ENCODE measurements at places on chromosomes 2 and 18.
A peak's percentile ranks its signal among the peaks of the same experiment; 100 is the strongest.

- DNase-seq, result no peak
Observed at GRCh38 chr2:38243186-38243880, 133.7 kb downstream of the ATL2 start.

- no peak for DNase-seq
Observed at GRCh38 chr2:20478961-20479360, 32.1 kb downstream of the RHOB start.

DNA sequence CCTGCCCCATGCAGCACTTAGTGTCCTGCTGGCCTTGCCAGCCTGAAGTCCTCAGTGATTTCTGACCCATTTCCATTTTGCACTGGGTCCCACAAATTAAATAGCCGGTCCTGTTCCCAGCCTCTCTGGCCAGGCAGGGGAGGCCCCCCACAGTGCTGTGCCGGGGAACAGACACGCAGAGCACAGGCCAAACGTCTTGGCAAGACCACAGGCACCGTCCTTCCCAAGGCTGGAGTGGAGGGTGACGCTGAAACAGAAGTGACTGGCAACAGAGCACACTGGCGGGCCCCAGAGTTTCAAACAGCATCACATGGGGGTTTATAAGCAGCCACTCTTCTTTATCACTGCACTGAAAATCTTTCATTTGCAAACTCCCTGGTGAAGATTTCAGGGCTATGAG lies 52.2 kb downstream of the EDAR start:
- no peak for DNase-seq

GRCh38 chr2:88603146-88603545 lies 24.1 kb downstream of the EIF2AK3 start:
- no peak for DNase-seq

- peak; percentile 54 for DNase-seq
Observed at GRCh38 chr2:164920430-164920829, 34.9 kb downstream of the SLC38A11 start.
